Left cardiac atrium (tissue), 4 donors: ENCODE measurements at places on chromosomes 13 and 19. TPM values are rescaled to one million over a fixed set of nuclear protein-coding genes. Genes with fewer than 3 reads are reported as not detected.
A peak's percentile ranks its signal among the peaks of the same experiment; 100 is the strongest.

DNA sequence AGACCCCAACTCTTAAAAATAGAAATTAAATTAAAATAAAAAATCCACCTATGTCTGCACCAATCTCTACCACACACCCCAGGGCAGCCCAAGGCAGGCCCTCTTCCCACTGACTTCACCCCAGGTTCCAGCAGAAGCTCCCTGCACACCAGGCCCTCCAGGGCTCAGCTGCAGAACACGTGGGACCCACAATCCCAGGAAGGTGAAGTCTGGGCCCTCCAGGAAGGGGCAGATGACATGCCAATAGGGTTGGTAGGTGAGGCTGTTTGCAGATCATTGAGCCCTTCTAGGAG is 19.2 kb upstream of the VSTM2B start:
- no peak for DNase-seq

Gene NFILZ
- not detected for total RNA-seq

Gene ERICH4
- not detected for total RNA-seq

DNA sequence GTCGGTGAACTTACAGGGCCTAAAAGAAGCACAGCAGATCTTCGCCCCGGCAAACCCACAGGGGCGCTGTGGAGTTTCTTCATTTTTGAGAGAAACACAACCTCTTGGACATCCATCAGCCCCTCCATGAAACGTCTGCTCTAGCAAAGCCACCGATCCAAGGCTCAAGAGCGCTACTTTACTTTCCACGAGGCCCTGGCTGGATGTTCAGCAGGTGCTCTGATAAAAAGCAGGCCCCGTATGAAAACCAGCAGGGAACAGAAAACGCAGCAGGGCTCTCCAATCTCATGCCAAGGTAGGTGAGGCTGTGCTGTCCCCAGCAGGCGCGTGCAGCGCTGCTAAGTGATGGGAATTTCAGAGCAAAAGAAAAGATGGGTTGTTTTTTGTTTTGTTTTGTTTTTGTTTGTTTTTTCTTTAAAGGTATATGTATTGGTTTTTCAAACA is 86.7 kb downstream of the IRS2 start:
- no peak for DNase-seq

Gene EHD2
- 91.1 TPM for total RNA-seq

GRCh38 chr13:45437947-45438346 is 19.8 kb upstream of the SLC25A30 start:
- DNase-seq = no peak

DNA sequence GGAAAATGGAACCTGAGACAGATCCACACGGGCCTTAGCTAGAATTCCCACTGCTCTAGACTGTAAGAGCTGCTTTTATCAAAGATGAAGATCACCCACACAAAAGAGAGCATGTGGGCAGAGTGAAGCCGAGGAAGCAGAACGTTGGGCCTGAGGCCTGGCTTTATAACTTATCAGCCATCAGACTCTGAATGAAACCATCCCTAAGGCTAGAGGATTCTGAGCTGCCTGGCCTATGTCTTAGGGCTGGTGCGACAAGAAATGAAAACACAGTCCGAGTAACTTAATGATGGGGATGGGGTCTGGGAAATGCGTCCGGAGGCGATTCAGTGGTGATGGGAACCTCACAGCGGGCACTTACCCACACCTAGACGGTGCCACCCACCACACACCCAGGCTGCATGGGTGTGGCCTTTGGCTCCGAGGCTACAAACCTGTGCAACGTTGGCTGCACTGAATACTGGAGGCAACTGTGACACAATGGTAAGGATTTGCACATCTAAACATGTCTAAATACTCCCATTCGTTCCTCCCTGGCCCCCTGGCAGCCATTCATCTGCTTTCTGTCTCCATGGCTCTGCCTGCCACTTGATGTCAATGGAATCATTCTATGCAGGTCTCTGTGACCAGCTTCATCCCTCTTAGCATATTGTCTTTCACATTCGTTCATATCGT is 62.0 kb downstream of the SLC15A1 start:
- DNase-seq = no peak

Gene KLK12
- not detected for total RNA-seq

Gene ZNF558
- 13.3 TPM for total RNA-seq

Gene MISP3
- 5.7 TPM for total RNA-seq

Gene RFPL4AL1
- not detected for total RNA-seq

Gene CGB2
- total RNA-seq = not detected

DNA sequence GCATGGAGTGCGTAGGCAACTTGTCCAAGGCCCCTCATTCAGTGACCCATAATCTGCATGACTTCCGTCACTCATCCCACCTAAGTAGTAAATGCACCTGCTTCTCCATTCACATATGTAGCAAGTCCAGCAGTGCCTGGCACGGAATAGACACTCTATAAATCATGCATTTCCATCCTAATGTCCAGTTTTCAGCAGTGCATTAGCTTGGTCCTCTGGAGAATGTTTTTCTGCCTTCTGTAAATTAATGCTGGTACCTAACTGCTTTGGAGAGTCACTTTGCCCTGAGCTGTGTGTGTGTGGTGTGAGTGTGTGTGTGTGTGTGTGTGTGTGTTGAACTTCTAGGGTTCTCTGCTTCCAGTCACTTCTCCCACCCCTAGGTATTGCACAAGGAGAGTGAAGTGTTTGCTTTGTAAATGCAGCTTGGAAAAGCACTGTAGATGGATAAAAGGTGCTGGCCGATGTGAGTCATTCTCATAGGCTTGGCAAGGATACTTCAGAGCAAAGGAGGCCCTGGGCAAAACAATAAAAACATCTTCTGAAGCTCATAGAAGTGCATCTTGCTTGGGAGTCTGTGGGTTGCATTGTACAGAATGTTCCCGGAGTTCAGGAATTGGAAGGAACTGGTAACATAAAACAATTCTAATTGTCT is 181.8 kb downstream of the KATNAL1 start:
- no peak for DNase-seq

DNA sequence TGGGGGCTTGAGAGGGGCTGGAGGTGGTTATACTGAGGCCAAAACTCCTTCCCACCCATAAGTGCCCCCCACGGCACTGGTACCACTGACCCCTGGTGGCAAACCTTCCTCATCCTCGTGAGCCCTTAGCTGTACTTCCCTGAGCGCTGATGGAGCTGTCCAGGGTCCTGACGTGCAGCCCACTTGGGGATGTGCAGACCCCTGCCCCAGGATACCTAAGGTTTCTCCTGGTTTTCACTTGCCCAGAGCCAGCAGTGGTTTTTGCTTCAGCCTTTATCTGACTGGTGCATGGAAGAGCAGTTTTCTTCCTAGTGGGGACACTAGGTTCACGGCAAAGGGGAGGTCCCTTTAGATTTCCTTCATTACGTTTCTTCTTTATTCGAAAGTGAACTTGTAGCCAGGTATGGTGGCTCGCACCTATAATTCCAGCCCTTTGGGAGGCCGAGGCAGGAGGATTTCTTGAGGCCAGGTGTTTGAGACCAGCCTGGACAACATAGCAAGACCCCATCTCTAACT is 28.7 kb upstream of the KCTD15 start:
- DNase-seq = no peak

GRCh38 chr19:45079063-45079910 is at the start of gene GEMIN7:
Gene GEMIN7, plus strand, starts transcription at chr19:45079260. Its CDS starts 10,855 bp downstream, at chr19:45090115.
- DNase-seq = peak; percentile 83

Gene GPC6
- 5.4 TPM for total RNA-seq

- peak; percentile 56 for DNase-seq
Observed at GRCh38 chr19:40740747-40741146, 9.5 kb downstream of the ACTMAP start.

DNA sequence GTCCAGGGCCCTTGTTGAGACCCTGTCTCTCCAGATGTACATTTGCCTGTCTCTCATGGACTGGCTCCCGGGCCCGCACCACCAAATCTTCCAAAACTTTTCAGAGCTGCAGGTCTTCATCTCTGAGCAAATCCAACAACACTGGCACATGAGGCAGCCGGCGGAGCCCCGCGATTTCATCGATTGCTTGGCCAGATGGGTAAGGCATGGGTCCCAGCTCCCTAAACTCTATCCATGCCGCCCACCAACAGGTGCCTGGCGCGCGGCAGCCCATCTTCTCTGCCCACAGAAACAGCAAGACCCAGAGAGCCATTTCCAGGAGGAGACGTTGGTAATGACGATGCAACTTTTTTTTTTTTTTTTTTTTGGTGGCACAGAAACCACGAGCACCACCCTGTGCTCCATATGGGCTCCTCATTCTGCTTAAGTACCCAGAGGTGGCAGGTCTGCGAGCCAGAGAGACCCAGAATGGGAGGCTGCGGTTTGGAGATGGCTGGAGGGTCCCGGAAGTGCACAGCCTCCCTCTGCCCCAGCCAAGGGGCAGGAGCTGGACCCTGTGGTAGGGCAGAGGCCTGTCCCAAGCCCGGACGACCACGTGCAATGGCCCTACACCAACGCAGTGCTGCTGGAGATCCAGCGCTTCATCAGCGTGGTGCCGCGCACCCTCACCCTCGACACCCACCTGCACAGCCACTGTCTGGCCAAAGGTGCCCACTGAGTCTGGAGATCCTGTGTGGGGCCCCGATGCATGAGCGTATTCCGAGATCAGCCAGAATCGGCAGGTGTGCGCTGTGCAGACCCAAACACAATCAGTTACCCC is 22.6 kb downstream of the CYP2F1 start:
- no peak for DNase-seq

- peak; percentile 86 for DNase-seq
Observed at GRCh38 chr19:17289489-17289888, 7.8 kb downstream of the ANKLE1 start.

GRCh38 chr19:41868120-41868988 is 8.3 kb downstream of the RPS19 start:
- DNase-seq = no peak

Gene SPTBN4
- 4.8 TPM for total RNA-seq

Gene LGALS14
- not detected for total RNA-seq

DNA sequence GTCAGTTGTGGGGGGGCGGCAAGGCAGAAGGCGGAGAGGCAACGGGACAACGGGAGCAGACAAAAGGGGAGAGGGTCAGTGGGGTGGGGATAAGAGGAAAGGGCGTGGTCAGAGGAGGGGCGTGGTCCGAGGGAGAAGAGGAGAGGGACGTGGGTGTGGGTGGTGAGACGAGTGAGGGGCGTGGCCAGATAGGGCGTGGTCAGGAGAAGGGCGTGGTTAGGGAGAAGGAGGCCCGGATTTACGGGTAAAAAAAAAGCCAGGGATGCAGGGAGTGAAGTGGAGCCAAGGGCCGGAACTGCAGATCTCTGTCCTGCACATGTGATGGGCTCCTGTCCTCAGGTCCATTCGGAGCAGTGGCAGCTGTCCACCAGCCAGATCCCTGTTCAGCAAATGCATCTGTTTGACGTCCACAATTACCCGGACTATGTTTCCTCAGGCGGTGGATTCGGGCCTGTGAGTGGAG is 21.5 kb downstream of the CPT1C start:
- DNase-seq = peak; percentile 59

Gene SNAPC2
- 13.9 TPM for total RNA-seq

DNA sequence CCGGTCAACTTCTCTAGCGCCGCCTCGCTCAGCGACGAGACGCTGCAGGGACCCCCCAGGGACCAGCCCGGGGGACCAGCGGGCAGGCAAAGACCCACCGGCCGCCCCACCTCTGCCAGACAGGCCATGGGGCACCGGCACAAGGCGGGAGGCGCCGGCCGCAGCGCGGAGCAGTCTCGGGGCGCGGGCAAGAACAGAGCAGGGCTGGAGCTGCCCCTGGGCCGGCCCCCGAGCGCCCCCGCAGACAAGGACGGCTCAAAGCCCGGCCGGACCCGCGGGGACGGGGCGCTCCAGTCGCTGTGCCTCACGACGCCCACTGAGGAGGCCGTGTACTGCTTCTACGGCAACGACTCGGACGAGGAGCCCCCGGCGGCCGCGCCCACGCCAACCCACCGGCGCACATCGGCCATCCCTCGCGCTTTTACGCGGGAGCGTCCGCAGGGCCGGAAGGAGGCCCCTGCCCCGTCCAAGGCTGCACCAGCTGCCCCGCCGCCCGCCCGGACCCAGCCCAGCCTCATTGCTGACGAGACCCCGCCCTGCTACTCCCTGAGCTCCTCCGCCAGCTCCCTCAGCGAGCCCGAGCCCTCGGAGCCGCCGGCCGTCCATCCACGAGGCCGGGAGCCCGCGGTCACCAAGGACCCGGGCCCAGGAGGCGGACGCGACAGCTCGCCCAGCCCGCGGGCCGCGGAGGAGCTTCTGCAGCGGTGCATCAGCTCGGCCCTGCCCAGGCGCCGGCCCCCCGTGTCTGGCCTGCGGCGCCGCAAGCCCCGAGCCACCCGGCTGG is 11.3 kb downstream of the C19orf25 start:
- no peak for DNase-seq

GRCh38 chr13:20101467-20102316 is 59.2 kb downstream of the GJA3 start:
- DNase-seq = no peak

DNA sequence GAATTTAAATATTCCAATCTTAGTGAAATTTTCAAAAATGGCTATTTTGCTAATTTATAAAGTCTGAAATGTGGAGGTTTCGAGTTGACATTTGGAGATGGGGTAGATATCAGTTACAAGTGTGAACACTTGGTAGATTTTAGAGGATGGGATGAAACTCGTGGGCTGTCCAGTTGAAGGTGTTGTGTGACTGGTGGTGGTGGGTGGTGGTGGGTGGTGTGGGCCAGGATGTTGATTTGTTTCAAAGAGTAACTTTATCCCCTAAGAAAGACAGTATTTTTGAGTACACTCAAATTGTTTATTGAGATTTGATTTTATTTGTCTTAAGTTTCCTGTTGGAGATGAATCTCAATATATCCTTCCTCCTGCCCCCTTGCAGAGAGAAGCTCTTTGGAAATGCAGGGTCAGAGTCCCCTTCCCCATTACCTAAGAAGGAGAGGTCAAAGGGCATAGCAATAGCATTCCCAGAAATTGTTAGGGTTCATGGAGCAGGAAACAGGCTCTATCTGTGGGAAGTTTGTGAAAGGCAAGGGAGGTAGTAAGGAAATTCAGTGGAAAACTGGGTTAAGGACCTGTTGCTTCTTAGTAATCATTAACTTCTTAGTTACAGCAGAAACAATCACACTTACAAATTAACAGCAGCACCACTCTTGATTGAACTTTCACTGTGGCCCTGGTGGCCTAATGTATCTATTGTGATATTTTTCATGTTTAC is 133.6 kb upstream of the RNF113B start:
- DNase-seq = no peak

Gene GAPDHS
- not detected for total RNA-seq

Gene CALR3
- total RNA-seq = not detected

DNA sequence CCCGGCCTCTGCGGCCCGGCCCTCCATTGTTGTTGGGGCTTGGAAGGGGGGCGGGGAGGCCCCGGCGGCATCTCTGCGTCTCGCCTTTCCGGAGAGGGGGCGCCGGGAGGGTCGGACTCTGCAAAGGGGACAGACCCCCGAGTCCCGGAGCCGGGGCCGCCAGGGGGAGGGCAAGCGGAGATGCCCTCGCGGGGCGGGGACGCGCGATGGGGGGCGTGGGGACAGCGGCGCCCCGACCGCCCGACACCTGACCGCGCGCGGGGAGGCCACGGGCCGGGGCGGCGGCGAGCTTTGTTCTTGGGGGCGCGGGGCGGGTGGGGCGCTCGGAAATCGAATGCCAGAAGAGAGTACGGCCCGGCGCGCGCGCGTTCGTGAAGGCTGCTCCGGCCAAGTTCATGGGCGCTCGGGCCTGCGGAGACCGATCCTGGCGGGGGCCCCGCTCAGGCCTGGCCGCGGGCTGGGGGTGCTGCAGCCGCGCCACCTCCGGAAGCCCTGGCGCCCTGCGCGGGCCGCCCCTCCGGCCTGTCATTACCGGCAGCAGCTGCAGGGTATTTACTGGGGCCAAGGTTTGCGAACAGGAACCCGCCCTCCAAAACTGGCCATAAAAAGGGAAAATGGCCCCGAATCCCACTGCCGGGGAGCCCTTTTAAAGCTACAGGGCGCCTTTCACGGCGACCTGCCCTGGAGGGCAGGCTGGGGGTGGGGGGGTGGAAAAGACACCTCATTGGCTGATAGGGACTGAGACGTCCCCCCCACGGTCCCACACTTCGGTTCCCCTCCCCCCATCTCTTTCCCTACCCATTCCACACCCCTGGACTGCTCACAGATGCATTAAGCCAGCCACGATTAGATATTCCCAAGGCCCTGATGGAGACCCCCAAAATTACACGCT is 11.1 kb upstream of the NANOS3 start:
- DNase-seq = no peak
